ENCODE measurements at places on chromosomes 7 and 10.

- DNase-seq = no peak
These were observed 556.1 kb downstream of the KCNMA1 start for GRCh38 chr10:77081481-77081891.

DNA sequence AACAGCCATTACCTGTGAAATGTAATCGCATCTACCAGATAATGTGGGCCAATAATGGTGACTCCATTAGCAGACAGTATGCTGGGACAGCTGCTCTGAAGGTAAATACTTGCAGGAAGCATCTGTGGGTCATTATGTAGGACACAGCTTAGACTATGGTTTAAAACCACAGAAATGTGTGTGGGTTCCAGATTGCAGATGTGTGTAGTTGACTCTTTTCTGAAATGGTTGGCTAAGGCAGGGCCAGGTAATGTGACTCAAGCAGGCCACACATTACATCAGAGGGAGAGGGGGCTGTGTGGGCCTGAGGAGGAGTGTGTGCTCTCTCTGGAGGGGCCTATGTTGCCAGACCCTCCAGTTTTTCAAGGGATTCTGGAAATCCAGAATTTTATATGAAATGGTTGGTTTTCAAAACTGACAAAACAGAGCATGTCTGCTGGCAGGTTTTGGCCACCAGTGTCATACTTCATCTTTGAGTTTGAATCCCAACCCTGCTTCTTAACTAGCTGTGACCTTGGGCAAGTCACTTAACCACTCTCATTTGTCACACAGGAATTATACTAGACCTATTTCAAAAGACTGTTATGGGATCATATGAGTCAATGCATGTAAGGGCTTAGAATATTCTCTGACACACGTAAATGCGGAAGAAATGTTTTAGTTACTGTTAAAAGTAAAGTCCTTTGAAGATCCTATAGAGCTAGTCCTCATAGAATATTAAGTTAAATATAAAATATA is 64.5 kb downstream of the MCMBP start:
- peak; percentile 55 for DNase-seq

GRCh38 chr10:71255808-71256660 is 43.7 kb downstream of the UNC5B start:
- peak; percentile 88 for DNase-seq

- DNase-seq = no peak
These were observed 35.5 kb upstream of the IKZF1 start for GRCh38 chr7:50268990-50269389.

DNA sequence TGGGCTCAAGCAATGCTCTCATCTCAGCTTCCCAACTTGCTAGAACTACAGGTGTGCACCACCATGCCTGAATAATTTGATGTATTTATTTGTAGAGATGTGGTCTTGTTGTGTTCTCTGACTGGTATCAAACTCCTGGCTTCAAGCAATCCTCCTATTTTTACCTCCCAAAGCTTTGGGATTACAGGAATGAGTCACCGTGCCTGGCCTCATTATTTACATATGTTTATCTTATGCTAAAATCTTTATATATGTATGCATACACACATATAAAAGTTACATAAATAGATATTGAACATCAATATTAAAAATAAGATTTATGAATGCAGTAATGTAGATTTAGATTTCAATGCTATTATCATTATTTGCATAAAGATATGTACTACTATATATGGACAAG is 1634.5 kb upstream of the LRRTM3 start:
- DNase-seq = no peak

DNA sequence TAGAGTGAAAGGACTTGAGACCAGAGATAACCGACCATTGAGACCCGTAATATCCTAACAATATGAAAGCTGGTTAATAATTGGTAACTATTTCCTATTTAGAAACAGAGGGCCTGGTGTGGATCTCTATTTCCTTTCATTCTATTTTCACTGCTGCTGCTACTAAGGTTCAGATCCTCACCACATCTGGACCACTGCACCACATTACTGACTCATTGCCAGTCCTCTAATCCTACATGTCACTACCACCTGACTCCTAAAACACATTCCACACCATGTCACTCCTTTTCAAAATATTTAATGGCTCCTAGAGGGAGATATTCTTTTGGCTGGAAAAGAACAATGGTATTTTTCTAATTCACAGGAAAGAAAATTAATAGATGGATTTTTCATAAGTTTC is 6.4 kb downstream of the USP54 start:
- no peak for DNase-seq

DNA sequence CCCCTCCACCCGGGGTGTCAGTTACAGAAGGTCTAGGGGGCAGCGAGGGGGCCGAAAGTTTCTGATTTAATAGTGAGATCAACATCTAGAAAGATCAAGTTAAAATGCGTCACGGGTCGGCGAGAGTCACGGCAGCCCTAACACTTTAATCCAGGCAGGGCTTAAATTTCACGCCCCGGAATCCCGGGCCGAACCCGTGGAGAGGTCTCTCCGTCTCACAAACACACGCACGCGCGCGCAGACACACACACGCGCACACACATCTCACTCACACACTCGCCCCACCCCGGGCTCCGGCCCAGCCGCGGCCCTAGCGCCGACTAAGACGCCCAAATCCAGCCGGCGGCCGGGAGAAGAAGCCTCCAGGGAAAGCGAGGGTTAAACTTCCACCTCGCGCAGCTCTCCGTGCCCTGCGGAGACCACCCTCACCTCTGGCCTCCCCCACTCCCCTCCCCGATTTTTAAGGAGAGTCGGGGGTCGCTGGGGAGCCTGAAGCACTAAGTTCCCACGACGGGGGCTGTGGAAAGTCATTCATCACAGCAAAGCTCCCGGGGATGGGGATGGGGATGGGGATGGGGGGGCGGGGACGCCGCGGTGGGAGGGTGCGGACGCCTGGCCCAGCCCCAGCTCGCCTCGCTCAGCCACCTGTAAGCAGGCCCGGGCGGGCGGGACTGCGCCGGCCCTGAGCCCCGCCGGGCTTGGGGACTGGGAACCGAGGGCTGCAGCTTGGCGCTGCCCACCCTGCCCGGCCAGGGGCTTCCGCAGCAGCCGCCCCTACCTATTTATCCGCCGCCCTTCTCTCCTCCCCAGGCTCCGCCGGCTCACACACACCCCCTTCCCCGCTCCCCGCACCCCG is 1.6 kb downstream of the PDGFA start:
- peak; percentile 70 for DNase-seq

- DNase-seq = peak; percentile 21
These were observed 358.7 kb downstream of the ELMO1 start for GRCh38 chr7:37089972-37090371.

DNA sequence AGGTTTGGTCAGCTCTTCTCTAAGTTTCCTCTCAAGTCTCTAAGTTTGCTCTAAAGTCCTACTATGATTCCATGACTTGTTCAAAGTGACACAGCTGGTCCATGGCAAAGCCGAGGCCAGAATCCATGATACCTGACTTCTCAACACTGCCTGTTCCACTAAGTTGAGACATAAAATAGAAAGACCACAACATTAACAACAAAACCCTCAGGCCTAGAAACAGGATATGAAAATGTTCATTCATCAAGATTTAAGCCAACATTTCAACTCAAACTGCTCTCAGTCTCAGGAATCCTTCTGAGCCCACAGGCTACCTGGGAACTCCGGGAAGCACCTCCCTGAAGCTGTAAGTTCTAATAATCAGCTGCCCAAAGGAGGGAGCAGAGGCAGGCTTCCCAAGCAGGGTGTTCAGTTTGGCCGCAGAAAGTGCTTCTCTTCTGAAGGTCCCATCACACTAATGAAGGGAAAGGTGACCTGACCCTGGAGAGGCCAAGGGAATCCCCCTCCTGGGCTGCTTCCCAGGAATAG is 62.9 kb downstream of the STK17A start:
- DNase-seq = no peak

- no peak for DNase-seq
These were observed 25.7 kb downstream of the MYO1G start for GRCh38 chr7:44953156-44953555.

GRCh38 chr10:125102821-125103220 is 57.5 kb downstream of the CTBP2 start:
- no peak for DNase-seq

GRCh38 chr7:527723-528122 is 8.1 kb upstream of the PDGFA start:
- no peak for DNase-seq

GRCh38 chr7:150367677-150368095 is 936 bp upstream of the REPIN1 start:
- no peak for DNase-seq

DNA sequence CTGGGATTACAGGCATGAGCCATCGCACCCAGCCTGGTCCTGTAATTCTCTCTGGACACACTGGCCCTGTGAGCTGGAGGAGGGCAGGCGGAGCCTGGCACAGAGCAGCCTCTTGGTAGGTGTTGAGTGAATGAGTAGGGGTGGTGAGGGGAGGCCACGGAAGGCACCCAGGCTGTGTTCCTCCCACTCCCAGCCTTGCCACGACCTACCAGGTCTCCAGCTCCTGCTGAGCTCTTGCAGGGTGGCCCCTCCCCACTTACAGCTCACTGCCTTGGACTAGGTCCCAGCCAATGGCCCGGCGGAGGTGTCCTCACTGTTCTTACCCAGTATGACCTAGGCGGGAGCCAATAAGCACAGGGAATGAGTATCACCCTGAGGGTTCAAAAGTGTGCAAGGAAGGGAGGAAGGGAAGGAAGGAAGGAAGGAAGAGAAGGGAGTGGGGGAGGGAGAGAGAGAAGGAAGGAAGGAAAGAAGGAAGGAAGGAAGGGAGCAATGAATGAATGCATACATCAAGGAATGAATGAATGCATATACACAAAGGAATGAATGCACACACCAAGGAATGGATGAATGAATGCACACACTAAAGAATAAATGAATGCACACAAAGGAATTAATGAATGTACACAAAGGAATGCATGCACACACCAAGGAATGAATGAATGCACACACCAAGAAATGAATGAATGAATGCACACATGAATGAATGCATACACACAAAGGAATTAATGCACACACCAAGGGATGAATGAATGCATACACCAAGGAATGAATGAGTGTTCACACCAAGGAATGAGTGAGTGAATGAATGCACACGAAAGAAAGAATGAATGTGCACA is 45.5 kb downstream of the GTF2IRD1 start:
- no peak for DNase-seq

DNA sequence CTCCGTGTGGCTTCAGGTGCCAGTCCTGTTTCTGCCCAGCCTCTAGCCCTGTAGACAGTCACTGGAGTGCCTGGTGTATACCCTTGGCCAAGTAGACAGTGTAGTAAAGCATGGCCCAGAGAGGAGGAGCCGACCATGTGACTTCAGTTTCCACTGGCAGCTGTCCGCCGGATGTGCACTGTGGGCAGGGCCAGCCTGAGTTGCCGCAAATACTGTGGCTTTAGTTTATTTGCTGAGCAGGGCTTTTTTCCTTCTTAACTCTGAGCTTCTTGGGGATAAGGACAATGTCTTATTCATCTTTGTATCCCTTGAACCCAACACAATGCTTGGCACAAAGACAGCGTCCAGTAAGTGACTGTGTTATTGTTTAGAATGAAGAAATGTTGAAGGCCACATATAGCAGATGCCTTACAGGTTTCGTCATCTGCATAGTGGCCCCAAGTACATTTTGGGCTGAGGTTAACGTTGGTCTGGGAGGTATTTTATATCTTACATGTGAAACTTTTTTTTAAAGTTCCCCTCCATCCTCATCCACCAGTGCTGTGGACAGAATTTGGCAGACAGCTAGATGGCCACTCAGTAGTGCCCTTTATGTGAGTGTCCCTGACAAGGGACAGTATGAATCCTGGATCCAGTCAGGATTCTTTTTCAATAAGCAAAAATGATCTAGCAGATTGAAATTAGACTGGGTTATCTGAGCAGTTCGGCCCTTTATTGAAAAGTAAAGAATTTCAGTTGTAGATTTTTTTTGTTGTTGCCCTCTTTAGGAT is 40.6 kb downstream of the CYP17A1 start:
- peak; percentile 76 for DNase-seq

- DNase-seq = no peak
These were observed 1030.0 kb downstream of the GRM8 start for GRCh38 chr7:126222782-126223181.

- DNase-seq = peak; percentile 94
These were observed 3.9 kb downstream of the LSMEM1 start for GRCh38 chr7:112484671-112485167.

DNA sequence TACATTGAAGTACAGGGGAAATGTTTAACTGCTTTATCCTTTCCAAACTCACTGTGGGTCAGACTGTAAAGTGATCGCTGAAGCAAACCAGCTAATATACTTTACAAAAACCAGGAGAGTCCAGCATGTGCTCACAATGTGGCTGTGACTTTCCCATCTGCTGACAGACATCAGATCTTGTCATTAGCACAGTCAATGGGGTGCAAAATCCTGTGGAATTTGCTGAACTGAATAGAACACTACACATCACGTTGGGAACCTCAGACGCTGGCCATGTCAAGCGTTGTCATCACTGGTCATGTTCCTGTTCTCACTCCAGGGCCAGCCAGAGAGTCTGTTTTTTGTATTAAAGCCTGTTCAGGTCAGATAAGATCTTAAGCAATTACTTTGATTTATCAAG is 83.4 kb downstream of the AGMO start:
- no peak for DNase-seq

- DNase-seq = peak; percentile 23
These were observed 317.6 kb upstream of the PLXDC2 start for GRCh38 chr10:19498393-19499290.

GRCh38 chr7:124810605-124811004 is 45.0 kb upstream of the GPR37 start:
- no peak for DNase-seq

DNA sequence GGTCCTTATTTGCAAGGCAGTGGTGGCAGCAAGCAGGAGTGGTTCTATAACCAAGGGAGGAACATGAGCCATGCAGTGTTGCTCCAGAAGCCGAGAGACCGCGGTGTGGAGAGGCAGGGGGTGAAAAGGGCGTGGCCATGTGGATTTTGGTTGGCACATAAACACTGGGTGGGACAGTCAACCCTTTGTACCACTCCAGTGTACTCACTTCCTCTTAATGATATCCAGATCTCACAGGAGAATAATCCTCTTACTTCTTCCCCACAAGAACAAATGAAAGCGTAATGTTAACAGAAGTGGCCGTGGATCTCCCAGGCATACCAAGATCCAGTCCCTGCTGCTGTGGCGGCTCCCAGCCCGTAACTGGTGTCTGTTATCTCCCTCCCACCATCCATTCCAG is 42.4 kb downstream of the XRCC2 start:
- no peak for DNase-seq

Data from fibroblast of gingiva (primary cell).